Right ventricle myocardium inferior (tissue), 1 donor: ENCODE measurements at places on chromosomes 7 and 10.

- DNase-seq, result no peak
Measured at GRCh38 chr7:77434570-77435275, 18.6 kb upstream of the GSAP start.

- DNase-seq, result no peak
Measured at GRCh38 chr10:46223064-46223480, 63.7 kb upstream of the ANTXRL start.

GRCh38 chr10:124112891-124113580 lies 19.6 kb upstream of the CHST15 start:
- DNase-seq, result no peak

- DNase-seq, result no peak
Measured at GRCh38 chr7:158323741-158324396, 263.8 kb downstream of the PTPRN2 start.

DNA sequence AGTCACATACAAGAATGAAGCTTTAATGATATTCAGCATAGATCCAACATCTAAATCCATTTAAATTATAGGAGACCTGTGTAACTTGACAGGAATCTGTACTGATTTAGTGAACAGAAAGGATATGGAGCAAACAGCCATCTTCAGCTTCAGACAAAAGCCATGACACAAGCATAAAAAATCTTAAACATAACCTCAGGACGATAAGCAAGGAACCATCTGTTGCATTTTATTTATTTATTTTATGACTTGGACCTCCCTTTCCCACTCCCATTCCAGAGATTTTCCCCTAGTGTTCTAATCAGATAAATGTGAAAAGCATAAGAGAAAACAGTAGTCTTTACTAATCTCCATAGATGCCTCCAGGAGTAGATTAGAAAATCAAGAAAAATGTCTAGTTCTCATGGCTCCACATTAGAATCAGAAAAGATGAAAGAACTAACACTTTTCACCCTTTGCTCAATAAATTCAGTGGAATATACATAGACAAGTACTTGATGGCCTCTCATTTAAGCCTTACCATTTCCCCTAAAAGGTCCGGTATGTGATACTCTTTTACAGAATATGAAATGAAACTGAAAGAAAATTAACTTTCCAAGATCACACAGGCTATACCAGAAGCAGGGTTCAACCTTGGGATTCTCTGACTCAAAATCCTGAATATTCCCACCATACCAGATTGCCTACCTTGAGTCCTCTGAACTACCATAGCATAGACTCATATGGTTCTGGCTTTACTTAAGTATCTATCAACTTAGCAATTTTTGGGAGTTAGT lies 15.2 kb downstream of the CACNA2D1 start:
- DNase-seq, result no peak

DNA sequence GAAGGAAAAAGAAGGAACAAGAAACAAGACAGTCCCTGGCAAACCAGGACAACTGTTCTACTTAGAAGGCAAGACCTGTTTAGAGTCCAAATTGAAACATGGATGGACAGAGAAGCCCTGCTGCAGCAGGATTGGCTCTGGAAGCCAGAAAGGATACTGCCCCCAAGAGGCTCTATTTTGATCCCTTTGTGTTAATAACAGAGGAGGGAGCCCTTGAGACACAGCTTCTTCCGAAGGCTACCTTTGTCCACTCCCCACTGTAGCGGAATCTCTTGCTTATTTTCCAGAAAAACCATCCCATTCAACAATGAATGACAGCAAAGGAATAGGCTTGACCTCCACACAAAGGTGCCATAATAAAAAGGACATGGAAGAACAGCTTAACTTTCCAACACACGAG lies 120.3 kb upstream of the FOXK1 start:
- no peak for DNase-seq

DNA sequence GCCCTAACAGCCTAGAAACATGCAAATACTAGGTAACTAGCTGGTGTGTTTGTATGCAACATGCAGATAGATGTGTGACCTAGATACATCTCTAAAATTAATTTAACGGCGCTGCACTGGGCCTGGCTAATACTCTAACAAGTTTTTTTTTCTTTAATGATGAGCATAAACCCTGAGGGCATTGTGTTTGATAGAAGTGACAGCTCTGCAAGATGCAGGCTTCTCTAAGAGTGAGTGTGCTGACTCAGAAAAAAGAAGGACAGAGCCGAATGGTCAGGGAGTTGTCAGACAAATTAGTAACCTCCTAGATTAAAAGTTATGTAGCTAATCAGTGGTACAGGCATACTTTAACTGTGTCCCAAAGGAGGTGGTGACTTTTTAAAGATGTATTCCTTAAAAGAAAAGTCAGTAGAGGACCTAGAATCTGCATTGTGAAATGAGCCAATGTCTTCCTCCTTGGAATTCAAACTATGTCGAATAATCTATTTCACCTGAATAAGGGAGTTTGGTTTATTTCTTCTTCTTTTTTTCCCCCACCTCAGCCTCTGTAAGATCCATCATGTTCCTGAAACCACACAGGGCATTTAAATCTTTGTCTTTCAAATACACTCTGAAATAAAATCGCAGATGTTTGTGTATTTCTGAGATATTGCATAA lies 315.1 kb downstream of the GFRA1 start:
- DNase-seq, result no peak

GRCh38 chr10:109975244-109976190 lies 32.3 kb upstream of the ADD3 start:
- DNase-seq, result no peak

DNA sequence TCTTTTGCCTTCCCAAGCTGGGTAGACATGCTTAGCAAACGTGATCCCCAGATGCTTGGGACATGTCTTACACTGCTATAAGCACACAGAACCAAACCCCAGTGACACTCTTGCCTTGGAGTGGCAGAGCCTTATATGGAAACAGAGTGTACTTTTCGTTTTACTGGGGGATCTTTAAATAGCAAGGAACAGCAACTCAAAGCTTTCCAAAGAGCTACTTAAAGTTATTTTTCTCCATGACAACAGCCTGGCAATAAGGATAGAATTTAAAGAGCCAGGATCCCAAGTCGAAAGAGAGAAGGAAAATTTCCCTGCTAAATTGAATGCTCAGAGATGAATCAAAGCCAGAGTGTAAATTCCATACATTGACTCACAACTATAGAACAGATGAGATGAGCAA lies 67.8 kb downstream of the ZNF365 start:
- DNase-seq, result no peak

- no peak for DNase-seq
Measured at GRCh38 chr10:119807960-119808697, 64.5 kb downstream of the MCMBP start.

GRCh38 chr10:871951-872403 lies 59.5 kb downstream of the LARP4B start:
- no peak for DNase-seq

DNA sequence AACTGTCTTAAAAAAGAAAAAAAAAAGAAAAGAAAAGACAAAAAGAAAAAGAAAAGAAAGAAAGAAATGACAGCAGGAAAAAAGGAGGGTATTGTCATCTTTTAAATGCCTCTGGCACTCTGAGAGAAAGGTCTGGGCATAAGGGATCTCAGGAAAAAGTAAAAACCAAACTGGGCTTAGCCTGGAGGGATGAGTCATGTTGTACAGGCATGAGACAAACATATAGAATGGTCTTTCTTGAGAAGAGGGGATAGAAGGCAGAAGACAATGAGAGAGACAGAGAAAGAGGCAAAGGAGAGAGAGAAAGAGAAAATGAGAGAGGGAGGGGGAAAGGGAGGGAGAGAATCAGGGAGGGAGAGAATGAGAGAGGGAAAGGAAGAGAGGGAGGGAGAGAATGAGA lies 32.3 kb upstream of the KCNMA1 start:
- no peak for DNase-seq

- DNase-seq, result peak; percentile 73
Measured at GRCh38 chr10:79079490-79080355, 11.0 kb downstream of the ZMIZ1 start.

- no peak for DNase-seq
Measured at GRCh38 chr10:14439451-14440259, 108.9 kb upstream of the FRMD4A start.
